ENCODE measurements at places on chromosomes 6 and 20.

GRCh38 chr6:27128311-27129094 is 119.0 kb upstream of the PRSS16 start:
- no peak for DNase-seq

DNA sequence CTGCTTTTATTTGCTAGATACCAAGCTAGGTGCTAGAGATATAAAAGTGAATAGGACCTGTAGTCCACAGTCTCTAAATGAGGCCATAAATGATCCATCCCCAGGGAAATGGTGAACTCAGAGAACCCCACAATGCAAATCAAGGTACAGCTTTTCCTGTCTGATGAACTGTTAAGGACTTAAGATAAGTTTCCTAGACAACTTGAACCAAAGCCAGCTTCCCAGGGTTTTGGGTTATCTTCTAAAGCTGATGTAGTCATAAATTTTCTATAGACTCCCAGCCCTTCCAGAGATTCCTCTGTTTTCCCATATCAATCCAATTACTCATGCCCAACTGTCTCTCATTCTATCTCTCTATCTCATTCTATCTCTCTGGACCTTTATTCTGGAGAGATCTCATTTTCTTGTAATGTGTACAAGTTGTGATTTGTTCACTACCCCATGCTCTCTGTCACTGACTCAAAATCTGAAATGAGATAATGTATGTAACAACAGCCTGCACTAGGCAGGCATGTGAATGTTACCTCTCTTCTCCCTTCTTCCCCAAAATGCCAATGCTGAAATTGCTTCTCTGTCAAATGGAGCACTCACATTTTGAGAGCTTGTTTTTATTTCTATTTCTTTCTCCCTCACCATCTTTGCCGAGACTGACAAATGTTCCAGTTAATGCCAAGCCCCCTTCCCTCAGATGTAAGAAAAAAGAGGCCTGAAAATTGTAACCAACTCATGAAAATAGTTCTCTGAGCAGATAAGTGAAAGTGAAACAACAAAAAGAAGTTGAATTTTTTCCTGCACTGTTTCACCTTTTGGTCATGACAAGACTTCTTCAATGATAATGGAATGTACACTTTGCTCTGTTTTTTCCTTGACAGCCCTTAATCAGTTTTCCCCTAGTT is 279.9 kb downstream of the SLC35F1 start:
- DNase-seq, result no peak

DNA sequence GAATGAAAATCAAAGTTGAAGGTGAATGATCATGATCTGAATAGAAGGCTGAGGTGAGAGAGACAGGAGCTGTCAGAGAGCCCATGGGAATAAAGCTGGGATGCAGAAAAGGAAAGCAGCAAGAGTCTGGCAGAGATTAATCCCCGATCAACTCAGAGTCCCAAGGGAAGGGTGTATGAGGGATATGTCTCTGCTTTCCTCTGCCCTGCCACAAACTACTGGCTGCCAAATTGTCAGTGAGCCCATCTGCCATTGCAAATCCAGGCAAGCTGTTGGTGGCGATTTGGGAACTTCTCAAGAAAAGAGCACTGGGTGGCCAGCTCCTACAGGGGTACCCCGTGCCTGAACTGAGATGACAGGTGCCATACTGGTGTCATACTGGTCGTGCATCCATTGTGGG is 705.5 kb upstream of the MAN1A1 start:
- DNase-seq, result no peak

GRCh38 chr20:63742381-63743024 is 2.9 kb downstream of the SLC2A4RG start:
- no peak for DNase-seq

GRCh38 chr6:1586861-1587450 is 22.8 kb upstream of the FOXC1 start:
- DNase-seq, result no peak

GRCh38 chr6:34159844-34160243 is 14.0 kb upstream of the GRM4 start:
- DNase-seq, result no peak

- DNase-seq, result no peak
These were observed 480.0 kb downstream of the MEI4 start for GRCh38 chr6:78132671-78133410.

GRCh38 chr6:108145639-108146038 is 20.2 kb upstream of the NR2E1 start:
- DNase-seq, result no peak

- DNase-seq, result peak; percentile 35
These were observed 13.8 kb downstream of the CCN5 start for GRCh38 chr20:44728801-44729443.

DNA sequence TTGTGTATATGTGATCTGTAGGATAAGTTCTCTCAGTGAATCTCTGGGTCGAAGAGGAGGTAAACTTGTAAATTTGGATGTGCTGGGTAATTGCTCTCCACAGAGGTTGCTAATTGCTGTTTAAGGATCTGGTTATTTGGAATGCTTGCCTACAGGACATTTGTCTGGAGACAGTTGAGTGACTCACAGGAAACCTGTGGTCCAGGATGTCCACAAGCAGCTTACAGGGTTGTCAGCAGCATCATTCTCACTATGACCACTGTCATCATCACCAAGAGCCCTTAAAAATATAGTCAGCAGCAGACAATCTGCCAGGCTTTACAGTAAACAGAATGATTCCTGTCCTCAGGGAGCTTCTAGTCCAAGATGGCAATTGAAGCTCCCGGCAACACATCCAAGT is 31.2 kb upstream of the KCNK5 start:
- DNase-seq, result no peak

GRCh38 chr6:90811596-90812226 is 224.8 kb upstream of the MAP3K7 start:
- no peak for DNase-seq

DNA sequence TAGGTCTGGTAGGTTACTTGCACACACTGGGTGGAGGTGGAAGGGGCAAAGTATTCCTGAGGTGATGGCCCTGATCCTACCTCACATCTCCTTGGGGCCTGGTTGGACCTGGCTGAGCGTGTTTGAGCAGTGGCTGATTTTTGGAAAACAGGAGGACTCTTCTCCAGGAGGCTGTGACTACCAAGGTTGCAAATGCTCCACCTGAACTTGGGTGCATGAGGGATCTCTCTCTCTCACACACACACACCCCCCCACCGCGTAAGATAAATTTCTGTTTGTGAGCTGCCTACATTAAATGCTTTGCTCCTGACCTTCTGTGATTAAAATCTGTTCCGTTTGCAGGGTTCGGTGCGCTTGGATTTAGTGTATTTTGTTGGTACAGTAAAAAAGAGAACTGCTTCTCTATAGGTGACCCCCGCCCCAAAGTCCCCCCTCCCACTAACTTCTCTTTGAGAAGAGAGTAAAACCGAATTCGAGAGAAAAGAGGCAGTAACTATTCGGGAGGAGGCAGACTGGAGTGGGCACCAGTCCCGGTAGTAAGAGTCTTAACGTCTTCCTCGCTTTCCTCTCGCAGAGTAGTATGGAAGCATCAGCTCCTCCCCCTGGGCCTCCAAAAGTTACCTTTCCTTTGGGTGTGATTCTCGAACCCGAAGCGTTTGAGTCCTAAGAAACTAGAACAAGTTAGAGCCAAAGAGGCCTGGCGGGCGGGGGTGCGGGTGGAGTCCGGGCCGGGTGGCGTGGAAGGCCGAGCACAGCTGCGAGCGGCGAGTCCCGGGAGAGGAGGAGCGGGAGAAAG is 585 bp upstream of the DSE start:
- DNase-seq, result no peak

DNA sequence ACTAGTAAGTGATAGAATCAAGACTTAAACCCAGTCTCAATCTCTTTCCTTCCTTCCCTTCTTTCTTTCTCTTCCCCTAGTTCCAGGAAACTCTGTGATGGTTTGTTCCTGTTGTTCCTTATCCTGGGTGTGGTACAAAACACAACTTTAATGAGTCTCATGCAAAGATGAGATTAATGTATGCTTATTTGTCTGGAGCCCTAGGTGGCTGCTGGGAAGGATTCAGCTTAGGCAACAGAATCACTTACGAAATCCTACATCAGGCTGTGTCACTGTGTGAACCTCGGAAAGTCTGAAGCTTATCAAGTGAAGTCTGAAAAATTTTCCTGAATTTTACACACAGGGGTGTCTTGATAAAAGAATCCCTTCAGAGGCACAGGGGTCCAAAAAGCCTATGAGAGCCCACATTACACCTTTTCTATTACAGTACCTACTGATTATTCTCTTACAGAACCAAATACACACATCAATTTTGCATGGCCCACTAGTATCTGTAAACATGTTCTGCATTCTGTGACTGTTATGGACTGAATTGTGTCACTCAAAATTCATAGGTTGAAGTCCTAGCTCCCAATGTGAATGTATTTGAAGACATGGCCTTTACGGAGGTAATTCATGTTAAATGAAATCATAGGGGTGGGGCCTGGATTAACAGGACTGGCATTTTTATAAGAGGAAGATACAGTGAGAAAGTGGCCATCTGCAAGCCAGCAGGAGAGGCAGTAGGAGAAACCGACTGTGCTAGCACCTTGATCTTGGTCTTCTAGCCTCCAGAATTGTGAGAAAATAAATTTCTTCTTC is 144.7 kb downstream of the MYB start:
- DNase-seq, result no peak
